ENCODE measurements at places on chromosomes 2 and 18.

- ATAC-seq, result no peak
Observed at GRCh38 chr2:121608367-121608766, 40.9 kb downstream of the CLASP1 start.

DNA sequence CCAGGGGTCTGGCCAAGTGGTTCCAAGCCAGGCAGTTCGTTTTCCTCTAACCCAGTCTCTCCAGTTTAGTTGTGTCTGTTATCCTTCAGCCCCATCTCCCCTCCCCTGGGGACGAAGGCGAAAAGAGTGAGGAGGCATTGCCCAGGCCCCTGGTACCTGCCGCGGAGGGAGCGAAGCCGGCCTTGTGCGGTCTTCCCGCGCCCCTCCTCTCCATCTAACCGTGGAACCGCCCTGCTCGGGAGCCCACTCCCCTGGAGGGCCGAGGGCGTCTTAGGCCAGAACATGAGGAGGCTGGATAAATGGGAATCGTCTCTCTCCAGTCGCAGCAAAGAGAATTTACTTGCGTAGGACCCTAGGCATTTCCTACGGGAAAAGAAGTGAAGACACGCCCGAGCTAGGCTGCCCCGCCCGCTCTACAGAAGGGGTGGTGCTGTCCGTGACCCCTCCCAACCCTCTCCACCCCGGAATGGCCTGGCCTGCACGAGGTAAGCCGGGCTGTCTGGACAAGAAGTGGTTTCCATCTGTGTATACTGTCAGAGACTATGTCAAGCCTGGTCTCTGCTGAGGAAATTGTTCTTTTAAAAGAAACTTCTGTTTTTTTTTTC is 156.2 kb downstream of the MIB1 start:
- no peak for ATAC-seq

- peak; percentile 79 for ATAC-seq
Observed at GRCh38 chr2:29528891-29529520, 392.4 kb downstream of the ALK start.

DNA sequence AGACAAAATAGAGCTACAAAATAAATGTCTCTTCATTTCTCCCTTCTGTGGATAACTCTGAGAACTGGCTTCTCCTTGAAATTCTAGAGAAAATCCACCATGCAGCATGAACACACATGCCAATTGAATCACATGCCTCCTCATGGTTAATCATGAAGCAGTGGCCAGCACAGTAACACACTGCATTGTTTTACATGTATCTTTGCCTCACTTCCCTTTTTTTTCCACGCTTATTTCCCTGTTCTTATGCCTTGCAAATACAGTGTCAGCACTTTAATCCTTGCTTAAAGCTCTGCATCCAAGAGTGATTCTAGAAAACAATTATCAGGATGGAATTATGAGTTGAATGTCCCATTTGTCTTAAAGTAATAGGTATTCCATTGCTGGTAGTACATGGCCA is 50.3 kb upstream of the ZBTB7C start:
- no peak for ATAC-seq

GRCh38 chr18:47911877-47912276 is 18.6 kb downstream of the SMAD2 start:
- ATAC-seq, result peak; percentile 2

DNA sequence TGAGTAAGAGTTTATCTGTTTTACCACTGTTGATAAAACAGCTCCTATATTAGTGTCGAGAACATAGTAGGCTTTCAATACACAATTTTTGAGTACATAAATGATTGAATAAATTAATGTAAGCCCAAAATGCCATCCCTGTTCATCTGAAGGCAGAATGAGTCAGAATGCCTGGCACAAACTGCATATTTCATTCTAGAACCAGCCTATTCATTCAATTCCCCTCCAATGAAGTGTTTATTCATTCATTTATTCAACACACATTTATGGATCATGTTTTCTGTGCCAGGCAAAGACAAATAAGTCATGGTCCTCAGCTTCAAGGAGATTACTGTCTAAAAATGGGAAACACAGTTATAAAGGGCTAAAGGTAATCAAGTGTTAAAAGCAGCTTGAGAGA is 22.8 kb upstream of the LCLAT1 start:
- no peak for ATAC-seq

DNA sequence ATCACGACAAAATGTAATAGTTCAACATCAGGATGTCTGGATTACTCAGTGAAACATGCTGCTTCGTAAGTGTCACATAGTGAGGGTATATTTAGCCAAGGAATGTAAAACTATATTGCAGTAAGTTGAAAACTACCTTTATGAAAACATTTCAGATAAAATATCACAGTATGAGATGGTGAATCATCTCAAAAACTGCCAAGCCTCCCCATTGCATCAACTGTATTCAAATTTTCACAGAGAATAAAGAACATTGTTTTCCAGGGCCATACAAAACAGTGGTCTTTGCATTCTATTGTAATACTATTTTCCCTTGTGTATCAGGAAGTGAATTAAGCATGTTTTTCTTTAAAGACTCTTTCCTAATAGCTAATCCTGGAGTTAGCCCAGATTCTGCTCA is 47.6 kb upstream of the MSTN start:
- no peak for ATAC-seq

- no peak for ATAC-seq
Observed at GRCh38 chr18:66616523-66616983, 12.7 kb upstream of the CDH19 start.

- no peak for ATAC-seq
Observed at GRCh38 chr2:178491612-178492011, 11.4 kb downstream of the PLEKHA3 start.

DNA sequence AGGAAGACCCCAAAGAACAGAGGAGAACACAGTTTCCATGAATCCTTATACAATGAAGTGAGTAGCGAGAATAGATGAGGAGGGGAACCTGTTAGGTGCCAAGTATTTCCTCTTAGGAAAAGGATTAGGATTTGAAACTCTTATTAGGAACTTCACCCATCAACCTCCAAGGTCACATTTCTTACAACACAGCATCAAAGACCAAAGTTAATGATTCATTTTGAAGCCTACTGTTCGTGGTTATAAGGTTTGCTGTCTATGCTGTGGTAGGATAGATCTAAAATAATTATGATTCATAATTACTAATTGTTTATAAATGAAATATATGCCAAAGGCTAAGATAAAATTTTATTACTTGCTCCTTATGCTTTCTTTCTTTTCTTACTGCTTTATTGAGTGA is 6.1 kb downstream of the CFAP221 start:
- ATAC-seq, result no peak

DNA sequence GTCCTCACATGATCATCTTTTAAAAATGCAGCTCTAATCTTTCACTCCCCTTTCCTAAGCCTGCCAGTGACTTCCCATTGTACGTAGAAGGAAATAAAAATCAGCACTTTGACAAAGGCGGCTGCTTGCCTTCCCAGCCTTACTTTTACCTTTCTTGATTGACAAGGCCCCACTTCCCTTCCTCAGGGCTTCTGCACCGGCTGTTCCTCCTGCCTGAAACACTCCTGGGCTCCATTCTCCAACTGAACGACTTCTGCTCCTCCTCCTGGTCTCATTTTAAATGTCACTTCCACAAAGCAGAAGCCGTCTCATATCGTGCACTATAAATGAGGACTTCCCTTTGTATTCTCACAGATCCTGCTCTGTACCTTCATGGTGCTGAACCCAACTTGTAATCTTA is 56.1 kb downstream of the OSBPL6 start:
- no peak for ATAC-seq
